HCEC 1CT (cell line): ENCODE measurements at places on chromosomes 6 and 20.

GRCh38 chr6:75158176-75158575, 47.7 kb downstream of the COL12A1 start:
- DNase-seq: peak; percentile 15

GRCh38 chr6:43203029-43203717, 21.2 kb downstream of the CUL9 start:
- no peak for DNase-seq

GRCh38 chr6:82178077-82178758, 69.3 kb downstream of the IBTK start:
- peak; percentile 48 for DNase-seq

DNA sequence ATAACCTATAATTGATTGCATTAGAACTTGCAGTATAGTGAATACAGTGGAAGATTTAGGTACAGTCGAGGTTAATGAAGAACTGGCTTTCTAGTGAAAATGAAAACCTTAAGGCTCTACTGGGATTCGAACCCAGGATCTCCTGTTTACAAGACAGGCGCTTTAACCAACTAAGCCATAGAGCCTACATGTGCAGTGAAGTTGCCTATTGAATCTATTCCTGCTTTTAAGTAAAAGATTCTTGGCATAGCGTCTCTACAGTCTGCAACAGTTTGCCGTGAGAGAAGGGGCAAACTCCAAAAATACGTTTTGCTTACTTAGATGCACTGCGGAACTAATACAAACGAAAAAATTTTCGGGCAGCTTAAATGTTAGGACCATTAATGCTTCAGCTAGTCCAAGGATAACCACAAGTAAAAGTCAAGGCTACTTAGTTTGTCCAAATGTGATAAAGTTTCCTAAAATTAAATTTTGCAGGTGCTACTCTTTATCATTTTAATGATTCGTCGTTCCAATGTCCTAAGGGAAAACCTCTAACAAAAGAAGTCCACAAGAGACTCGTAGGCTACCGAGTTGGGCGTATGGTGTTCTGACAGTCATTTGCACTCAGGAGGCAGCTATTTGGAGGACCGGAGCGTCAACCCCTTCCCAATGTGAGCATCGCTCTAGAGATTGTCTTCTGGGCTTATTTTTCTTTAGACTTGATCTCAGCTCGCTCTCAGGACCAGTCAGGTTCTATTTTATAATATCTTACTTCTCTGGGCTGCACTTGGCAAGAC, 31.3 kb upstream of the ZSCAN23 start:
- DNase-seq: peak; percentile 81

DNA sequence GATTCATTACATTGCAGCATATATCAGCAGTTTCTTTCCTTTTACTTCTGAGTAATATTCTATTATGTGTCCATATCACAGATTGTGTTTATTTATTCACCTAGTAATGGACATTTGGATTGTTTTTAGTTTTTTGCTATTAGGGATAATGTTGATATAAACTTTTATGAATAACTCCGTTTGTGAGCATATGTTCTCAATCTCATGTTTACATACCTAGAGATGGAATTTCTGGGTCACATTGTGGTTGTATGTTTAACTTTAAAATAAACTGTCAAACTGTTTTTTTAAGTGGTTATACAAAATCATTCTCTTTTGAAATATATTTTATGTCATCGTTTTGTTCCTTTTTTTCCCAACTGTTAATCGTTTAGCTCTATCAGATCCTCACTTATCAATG, 311.6 kb downstream of the MMUT start:
- DNase-seq: peak; percentile 74

DNA sequence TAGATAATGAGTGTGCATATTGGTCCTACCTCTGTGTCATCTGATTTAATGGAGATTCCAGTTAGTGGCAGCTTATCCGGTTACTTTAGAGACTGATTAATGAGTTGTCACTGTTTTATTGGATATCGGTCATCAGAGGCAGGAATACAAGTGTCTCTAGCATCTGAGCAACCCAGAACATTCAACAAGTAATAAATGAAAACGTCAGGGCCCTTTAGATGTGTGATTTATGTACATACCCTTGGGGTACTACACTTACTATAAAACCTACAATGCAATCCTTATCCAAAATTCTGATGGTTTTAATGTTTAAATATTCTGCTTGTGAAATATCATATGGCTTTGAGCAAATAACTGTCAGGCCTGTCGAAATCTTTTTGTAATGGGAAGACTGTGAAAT, 1117.9 kb upstream of the FLRT3 start:
- DNase-seq: no peak

DNA sequence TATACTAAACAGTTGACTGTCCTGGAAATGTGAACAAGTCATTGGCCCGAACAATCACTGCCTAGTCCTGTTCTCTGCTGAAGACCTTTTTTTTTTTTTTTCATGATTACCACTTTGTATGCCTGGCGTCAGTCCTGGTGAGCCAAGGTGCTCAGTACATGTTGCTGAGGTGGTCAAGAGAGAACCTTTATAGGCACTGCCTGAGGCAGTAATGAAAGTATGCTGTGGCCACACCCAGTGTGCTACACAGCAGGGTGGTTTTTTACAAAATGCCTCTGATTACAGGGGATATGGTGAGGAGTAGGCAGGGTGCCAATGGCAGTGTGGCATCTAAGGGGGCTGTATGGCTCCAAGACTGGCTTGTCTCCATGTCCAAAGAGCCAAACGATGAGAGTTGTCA, 135.1 kb upstream of the ENPP5 start:
- DNase-seq: no peak

- peak; percentile 50 for DNase-seq
These were observed 121.4 kb downstream of the REV3L start for GRCh38 chr6:111361648-111362047.

DNA sequence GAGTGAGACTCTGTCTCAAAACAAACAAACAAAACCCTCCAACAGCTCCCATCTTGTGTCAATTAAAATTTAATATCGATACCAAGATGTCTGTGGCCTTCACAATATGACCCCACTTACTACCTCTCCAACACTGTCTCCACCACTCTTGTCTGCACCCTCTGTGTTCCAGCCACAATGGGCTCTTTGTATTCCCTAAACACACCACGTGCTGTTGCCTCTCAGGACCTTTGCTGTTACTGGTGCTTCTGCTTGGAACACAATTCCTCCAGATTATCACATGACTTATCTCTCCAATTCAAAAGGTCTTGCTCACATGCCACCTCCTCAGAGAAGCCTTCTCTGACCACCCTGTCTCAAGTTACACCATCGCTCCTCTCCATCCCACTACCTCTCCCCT, 6.0 kb upstream of the HCK start:
- no peak for DNase-seq

- DNase-seq: no peak
These were observed 45.1 kb upstream of the FAM83D start for GRCh38 chr20:38880952-38881735.

DNA sequence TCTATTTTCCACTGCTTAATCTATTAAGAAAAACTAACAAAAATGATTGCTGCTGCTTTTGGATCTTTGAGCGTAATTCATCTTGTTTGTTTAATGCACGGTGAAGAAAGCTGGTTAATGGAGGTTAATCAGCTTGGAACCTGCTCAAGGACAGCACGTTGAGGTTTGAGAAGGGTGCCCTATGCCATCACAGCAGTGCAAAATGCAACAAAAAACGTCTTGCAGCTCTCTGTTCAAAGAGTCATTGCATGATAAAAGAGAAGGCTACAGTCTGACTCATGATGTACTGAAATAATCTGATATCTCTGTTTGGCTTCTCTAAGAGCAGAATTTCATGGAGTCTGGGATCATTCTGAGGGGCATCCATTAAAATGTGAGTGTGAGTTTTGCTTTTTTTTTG, 80.6 kb upstream of the PREP start:
- peak; percentile 42 for DNase-seq
